ENCODE measurements at places on chromosomes 1 and 21. TPM values are rescaled to one million over a fixed set of nuclear protein-coding genes. Genes with fewer than 3 reads are reported as not detected.

Gene SLC45A1
- polyA plus RNA-seq = 1.1 TPM

Gene MAN1A2
- 19.4 TPM for polyA plus RNA-seq

Gene EPHA10
- polyA plus RNA-seq = 0.21 TPM

Gene MSH4
- 0.10 TPM for polyA plus RNA-seq

Gene ESRRG
- polyA plus RNA-seq = 1.2 TPM

Gene PHTF1
- polyA plus RNA-seq = 19.1 TPM

Gene GJA9
- polyA plus RNA-seq = not detected

Gene CFAP107
- not detected for polyA plus RNA-seq

Gene FCRL4
- not detected for polyA plus RNA-seq

Gene GPR25
- polyA plus RNA-seq = not detected

Gene AMPD1
- not detected for polyA plus RNA-seq

Gene MAEL
- 0.66 TPM for polyA plus RNA-seq

Gene BNIPL
- 0.59 TPM for polyA plus RNA-seq

Gene NCAM2
- 0.36 TPM for polyA plus RNA-seq

Gene CFHR4
- polyA plus RNA-seq = not detected

GRCh38 chr1:206705726-206706297 is 21.1 kb downstream of the MAPKAPK2 start:
- H3K27me3 ChIP-seq = no peaks in the 10 kb centered on the region
- H3K4me3 ChIP-seq = peak overlapping the region; percentile 28
- DNase-seq = no peak
- peaks cover 64% of the 10 kb centered on the region for H3K4me1 ChIP-seq
- H3K27ac ChIP-seq = peak overlapping the region; percentile 63

DNA sequence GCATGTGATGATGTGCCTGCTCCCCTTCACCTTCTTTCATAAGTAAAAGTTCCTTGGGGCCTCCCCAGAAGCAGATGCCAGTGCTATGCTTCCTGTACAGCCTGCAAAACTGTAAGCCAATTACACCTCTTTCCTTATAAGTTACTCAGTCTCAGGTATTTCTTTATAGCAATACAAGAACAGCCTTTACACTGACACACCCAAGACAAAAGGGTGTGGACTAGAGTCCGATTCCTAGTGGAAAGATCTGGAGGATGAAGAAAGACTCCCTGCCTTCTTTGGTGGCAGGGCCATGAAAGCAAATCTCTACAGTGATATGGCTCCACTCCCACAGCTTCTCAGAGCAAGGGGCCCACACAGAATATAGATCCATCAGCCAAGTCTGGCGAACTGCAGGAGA is 209.7 kb upstream of the ST6GALNAC5 start:
- no peaks in the 10 kb centered on the region for H3K27me3 ChIP-seq
- H3K27ac ChIP-seq = no peak overlapping the region
- no peaks in the 10 kb centered on the region for H3K36me3 ChIP-seq

DNA sequence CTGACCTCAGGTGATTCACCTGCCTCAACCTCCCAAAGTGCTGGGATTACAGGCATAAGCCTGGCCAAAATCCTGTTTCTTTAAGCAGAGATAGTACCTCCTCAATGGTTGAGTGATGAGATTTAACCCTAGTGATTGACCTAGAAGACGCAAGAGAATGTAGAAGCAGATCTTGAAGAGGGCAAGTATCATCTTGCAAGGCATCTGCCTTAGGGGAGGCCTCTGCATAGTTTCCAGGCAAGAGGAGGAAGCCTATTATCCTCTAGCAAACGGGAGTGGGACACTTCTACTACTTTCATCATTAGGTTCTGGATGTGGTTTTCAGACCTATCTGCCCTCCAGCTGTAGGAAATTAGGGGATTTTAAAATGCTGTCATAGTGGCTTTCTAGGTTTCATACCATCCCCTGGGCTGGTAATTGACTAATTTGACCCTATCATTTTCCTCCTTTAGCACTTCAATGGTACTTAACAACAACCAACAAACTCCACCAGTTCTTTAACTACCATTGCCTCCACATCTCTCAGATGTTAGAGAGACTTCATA is 10.0 kb upstream of the TRIM62 start:
- H3K27ac ChIP-seq = no peak overlapping the region
- H3K27me3 ChIP-seq = peaks cover 12% of the 10 kb centered on the region
- DNase-seq = no peak
- H3K4me3 ChIP-seq = no peak overlapping the region
- H3K36me3 ChIP-seq = no peaks in the 10 kb centered on the region

GRCh38 chr1:2532485-2533160 is 2.6 kb upstream of the HES5 start:
- H3K36me3 ChIP-seq = no peaks in the 10 kb centered on the region
- H3K27ac ChIP-seq = no peak overlapping the region
- H3K27me3 ChIP-seq = peaks cover 57% of the 10 kb centered on the region
- peaks cover 9% of the 10 kb centered on the region for H3K4me1 ChIP-seq
- no peak for DNase-seq

DNA sequence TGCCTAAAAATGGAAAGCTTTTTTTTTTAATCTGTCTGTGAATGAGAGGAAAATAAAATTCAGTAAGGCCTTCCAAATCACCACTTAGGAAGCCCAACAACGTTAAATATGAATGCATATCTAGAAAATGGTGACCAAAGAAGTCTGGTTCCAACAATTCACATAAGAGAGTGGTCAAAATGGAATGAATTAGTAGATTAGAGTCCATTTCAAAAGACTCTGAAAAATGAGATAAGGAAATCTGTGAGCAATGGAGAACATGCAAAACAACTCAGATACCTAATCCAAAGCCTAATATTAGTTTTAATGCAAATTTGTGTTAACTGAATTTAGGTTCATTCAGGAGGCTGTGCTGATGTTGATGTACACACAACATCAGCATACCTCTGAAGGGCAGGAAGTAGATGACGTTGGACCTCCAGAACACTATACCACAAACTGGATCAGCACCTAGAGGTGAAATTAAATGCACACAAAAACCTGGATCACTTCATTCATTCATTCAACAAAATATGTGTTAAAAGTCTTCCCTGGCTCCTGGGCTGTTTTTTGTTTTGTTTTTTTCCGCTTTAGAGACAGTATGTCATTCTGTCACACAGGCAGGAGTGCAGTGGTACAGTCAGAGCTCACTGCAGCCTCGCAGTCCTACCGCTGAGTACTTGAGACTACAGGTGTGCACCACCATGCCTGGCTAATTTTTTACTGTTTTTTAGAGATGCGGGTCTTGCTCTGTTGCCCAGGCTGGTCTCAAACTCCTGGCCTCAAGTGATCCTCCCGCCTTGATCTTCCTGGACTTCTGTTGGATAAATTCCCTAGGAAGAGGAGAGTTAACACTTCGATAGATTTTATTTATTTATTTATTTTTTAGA is 4.9 kb upstream of the BRWD1 start:
- H3K27ac ChIP-seq = no peak overlapping the region
- peaks cover 4% of the 10 kb centered on the region for H3K4me1 ChIP-seq
- H3K27me3 ChIP-seq = no peaks in the 10 kb centered on the region
- no peaks in the 10 kb centered on the region for H3K36me3 ChIP-seq
- no peak for DNase-seq

DNA sequence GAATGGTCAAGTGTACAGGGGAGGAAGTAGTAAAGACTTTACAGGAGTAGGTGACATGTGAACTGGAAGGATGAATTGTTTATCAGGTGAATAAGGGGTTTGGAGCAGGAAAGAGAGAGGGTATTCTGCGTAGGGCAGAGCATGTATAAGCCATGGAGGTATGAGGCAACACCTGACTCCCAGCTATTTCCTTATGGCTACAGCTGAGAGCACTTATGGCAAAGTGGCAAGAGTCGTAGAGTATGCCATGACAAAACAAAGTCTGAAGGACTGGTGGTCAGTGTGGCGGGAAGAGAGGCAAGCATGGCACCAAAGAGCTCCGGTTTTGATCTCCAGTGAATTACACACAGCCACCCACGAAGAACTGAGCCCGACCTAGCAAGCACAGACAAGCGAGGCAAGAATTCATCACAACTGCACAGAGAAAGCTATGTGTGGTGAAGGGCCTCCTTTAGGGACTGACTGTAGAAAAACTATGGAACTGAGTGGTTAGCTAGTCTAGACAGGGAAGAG is 9.0 kb upstream of the ELOVL1 start:
- DNase-seq = no peak
- no peak overlapping the region for H3K4me3 ChIP-seq
- no peaks in the 10 kb centered on the region for H3K4me1 ChIP-seq
- H3K27ac ChIP-seq = no peak overlapping the region
- H3K36me3 ChIP-seq = no peaks in the 10 kb centered on the region
- no peaks in the 10 kb centered on the region for H3K27me3 ChIP-seq

GRCh38 chr1:75768016-75768415 is 18.0 kb upstream of the RABGGTB start:
- peaks cover 4% of the 10 kb centered on the region for H3K4me1 ChIP-seq
- H3K27ac ChIP-seq = peak overlapping the region; percentile 67
- H3K27me3 ChIP-seq = no peaks in the 10 kb centered on the region
- H3K36me3 ChIP-seq = no peaks in the 10 kb centered on the region

DNA sequence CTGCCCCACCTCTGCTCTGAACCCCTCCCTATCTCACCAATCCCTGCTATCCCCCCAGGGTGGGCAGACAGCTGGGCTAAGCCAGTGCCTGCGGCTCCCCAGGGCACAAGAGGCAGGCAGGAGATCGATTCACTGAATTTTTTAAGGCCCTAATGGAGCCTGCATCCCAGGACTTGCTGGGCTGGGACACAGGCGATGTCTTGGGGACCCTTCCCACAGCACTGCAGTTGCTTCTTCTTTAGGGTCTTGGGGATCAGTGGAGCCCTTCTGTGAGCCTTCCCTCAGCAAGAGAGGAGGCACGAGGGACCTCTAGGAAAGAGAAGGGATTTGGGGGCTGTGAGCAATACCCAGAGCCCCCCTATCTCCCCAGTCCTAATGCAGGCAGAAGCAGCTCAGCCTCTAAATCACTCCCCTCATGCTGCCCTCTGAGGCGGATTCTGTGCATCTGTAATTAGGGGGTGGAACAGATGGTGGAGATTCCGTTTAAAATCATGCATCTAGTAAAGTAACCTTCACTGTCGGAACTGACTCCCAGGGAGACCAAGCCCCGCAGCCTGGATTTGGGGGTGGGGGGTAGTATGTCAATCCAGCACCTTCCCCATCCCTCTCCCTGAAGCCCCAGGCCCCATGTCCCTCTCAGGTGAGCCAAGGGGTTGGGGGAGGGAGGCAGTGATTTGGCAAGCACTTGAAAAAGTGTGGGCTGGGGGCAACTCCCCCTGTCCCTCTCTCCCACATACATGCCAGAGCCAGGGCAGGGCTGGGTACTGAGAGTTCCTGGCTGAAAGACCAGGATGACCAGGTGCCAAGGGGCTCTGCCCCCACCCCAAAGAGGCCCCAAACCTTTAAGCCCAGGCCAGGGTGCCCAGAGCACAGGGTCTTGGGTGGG is 10.0 kb downstream of the AHDC1 start:
- no peaks in the 10 kb centered on the region for H3K36me3 ChIP-seq
- peaks cover 60% of the 10 kb centered on the region for H3K4me1 ChIP-seq
- H3K4me3 ChIP-seq = peak overlapping the region; percentile 56
- no peak for DNase-seq

DNA sequence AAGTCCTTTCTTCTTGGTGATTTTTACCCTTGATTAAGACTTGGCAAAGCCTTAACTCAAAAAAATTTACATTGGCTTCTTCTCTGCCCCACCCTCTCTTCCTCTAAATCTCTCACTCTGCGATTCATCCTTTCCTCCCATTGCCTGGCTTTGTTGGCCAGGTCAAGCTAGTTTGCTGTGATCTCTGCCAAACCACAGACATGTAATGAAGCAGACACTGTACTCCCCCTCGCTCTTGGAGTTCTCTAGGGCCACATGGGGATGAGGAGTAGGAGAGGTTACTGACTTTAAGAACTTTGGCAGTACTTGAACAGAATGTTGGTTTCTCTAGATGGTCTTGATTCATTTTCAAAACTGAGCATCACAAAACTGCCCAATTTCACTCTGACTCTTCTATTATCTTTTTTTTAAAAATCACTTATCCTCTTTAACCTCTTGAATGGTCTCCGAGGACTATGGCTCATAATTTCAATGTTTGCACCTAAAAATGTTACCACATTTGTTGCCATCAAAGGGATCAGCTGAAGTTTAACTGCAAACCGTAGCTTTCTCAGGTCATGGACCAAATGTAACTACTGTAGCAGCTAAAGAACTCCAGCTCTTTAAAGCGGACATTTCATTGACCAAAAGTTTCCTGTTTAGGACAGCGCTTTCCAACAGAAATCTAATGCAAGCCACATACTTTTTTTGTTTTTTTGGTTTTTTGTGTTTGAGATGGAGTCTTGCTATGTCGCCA is 62.7 kb upstream of the IPO9 start:
- peaks cover 7% of the 10 kb centered on the region for H3K4me1 ChIP-seq
- no peak for DNase-seq

- peak; percentile 22 for DNase-seq
- H3K36me3 ChIP-seq = no peaks in the 10 kb centered on the region
- no peak overlapping the region for H3K4me3 ChIP-seq
- H3K27me3 ChIP-seq = no peaks in the 10 kb centered on the region
Observed at GRCh38 chr21:38036016-38036415, 119.8 kb upstream of the KCNJ6 start.

GRCh38 chr1:92136341-92136740 is 56.2 kb downstream of the BTBD8 start:
- DNase-seq = no peak
- H3K4me1 ChIP-seq = no peaks in the 10 kb centered on the region
- no peak overlapping the region for H3K4me3 ChIP-seq
- H3K27me3 ChIP-seq = no peaks in the 10 kb centered on the region
- no peak overlapping the region for H3K27ac ChIP-seq

GRCh38 chr1:55280731-55281130 is 65.6 kb upstream of the USP24 start:
- no peaks in the 10 kb centered on the region for H3K27me3 ChIP-seq
- peaks cover 15% of the 10 kb centered on the region for H3K4me1 ChIP-seq
- DNase-seq = no peak
- no peaks in the 10 kb centered on the region for H3K36me3 ChIP-seq
- no peak overlapping the region for H3K4me3 ChIP-seq

- H3K27me3 ChIP-seq = no peaks in the 10 kb centered on the region
- H3K27ac ChIP-seq = no peak overlapping the region
- H3K36me3 ChIP-seq = no peaks in the 10 kb centered on the region
- no peak for DNase-seq
Observed at GRCh38 chr1:67632356-67632755, 52.6 kb upstream of the GADD45A start.

DNA sequence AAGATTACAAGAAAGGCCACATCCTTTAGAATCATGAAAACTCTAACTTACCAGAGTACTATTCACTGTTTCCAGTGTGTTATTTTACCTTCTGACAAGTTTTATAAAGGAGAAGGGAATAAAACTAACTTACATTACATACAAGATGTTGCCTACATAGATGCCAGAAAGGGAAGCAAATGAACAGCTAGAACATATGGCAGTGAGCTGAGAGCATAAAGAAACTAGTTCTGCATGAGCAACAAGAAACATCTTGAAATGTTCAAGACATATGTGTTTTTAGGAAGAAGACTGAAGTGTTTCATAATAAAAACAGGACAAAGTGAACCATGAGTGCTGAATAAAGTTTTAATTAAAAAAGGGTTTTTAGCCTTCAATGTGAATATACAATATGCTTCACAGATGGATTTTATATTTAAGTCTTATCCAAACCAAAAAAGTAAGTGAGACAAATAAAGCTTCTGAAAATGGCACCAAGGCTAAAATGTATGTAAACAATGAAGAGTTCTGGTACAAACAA is 39.4 kb downstream of the SLC5A9 start:
- no peak overlapping the region for H3K4me3 ChIP-seq
- DNase-seq = no peak
- no peaks in the 10 kb centered on the region for H3K4me1 ChIP-seq
- no peaks in the 10 kb centered on the region for H3K36me3 ChIP-seq
- no peak overlapping the region for H3K27ac ChIP-seq

Measured in GM23338 (cell line).